ENCODE measurements at places on chromosomes 6 and 20.

- DNase-seq = no peak
Observed at GRCh38 chr6:18445228-18445627, 58.1 kb downstream of the RNF144B start.

GRCh38 chr6:38687043-38687353, 15.9 kb downstream of the GLO1 start:
- DNase-seq = no peak

DNA sequence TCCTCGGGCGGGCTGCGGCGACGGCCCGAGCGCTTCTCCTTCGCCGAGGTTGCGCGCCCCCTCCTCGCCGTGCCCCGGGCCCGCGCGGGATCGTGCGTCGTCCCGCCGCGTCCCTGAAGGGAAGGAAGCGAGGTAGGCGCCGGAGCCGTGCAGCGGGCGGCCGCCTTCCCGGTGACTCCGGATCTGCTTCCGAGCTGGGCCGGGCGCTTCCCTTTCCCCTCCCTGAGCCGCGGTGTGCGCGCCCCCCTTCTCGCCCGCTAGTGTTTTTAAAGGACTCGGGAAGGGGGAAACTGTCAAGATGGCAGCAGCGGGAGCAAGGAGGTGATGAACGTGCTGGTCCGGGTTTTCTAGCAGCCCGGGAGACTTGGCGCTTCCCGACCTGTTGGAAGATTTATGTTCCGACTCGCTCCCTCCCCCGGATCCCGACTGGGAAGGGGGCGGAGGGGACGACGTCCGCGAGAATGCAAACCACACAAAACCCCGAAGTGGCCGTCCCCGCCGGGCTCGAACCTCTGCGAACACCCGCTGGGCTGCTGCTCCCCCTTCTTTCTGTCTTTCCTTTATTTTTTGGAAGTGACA, 744 bp upstream of the FOXO3 start:
- DNase-seq = peak; percentile 2

DNA sequence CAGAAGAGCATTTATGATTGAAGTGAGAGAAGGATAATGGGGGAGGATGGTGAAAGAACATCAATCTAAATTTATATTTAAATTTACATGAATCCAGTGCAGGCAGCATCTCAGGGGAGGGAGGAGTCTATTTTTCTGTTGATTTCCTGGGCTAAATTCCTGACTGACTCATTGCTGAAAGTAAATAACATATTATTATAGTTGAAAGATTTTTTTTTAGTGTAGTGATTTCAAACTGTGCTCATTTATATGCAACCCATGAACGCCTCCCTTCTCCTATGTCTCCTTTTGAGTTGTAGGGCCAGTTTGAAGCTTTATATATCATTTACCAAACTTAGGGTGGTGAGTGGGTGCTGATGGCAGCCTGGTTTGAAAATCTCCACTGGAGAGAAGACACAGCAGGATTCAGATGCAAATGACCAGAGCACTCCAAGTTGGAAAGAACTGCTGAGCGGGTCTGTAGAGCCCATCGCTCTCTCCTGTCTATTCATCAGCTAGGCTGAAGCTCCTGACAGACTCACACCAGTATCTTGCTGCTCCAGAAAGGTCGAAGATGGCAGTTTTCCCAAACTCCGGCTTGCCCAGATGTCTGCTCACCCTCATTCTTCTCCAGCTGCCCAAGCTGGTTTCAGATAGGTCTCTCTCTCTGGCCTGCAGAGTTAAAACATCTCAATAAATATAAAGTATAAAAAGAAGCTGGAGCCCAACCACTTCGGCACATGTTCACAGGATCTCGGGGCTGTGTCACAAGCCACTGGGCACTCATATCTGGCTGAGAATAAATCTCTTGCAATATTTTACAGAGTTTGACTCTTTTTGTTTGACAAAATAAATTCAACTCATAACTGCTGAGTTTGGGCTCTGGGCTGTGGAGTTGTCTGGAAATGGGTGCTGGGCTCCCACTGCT, 18.3 kb downstream of the BTN2A1 start:
- no peak for DNase-seq

- DNase-seq = no peak
Observed at GRCh38 chr20:49690899-49691620, 22.6 kb downstream of the B4GALT5 start.

DNA sequence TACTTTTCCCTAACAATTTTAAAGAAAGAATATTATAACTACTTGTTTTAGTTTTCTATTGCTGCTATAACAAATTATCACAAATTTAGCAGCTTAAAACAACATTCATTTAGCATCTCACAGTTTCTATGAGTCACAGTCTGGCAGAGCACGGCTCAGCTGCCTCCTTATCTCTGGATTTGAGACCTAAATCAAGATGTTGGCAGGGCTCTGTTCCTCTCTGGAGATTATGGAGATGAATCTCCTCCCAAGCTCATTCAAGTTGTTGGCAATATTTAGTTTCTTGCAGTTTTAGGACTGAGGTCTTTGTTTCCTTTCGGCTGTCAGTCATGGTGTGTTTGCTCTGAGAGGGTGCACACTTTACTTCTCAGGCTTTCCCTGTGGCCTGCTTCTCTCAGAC, 1065.8 kb upstream of the EYS start:
- no peak for DNase-seq

- DNase-seq = no peak
Observed at GRCh38 chr6:75109765-75110164, 96.1 kb downstream of the COL12A1 start.

DNA sequence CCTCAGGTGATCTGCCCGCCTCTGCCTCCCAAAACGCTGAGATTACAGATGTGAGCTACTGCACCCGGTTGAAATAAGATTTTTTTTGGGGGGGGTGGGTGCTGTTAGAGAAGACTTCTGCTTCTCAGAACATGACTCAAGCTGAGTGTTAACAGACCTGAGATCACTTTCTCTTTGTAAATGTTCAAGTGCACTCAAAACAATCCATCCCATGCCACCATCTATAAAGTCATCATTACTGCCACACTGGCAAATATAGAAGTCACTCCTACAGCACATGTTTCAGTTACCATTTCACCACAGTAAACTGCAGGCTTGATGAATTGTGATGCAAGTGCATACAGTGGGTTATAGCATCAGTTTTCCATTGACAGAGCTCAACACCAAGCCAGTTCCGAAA, 9.0 kb downstream of the VPS16 start:
- DNase-seq = peak; percentile 26

GRCh38 chr6:153852481-153852880, 186.6 kb upstream of the OPRM1 start:
- no peak for DNase-seq

GRCh38 chr6:90701146-90701781, 114.4 kb upstream of the MAP3K7 start:
- no peak for DNase-seq

DNA sequence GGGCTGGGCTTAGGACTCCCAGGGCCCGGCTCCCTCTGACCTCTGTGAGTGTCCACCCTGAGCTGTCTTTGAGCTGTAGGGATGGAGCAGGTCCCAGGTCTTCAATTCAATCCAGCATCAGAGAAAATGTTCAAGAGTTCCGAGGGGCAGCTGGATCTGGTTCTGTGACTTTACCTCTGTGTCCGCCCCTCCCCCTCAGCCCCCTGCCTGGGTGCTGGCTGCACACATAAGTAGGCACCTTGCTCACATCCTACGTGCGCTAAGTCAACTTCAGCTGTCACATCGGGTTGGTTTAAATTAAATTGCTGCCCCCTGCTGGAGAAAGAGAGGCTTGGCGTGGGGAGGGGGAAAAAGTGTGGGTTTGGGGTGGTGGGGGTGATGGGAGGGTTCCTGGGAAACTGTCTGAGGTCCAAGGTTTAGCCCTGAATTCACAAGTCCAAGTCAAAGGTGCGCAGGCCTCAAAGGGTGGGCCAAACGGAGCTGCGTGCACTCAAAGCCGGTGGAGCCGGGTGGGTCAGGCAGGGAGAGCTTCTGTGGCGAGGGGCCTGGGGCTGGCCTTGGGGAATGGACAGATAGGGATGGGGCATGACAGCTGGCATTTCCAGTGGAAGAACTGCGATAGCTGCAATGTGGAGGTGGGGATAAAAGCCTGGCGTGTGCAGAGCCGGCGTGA, 3.0 kb downstream of the WFDC5 start:
- DNase-seq = no peak

All from stimulated activated CD4-positive, alpha-beta T cell treated with anti-CD3 and anti-CD28 coated beads, Interleukin-1b, Interleukin-23, amount 100 ng/mL, for 48 hours (primary cell).